ENCODE measurements at places on chromosomes 3 and 15. TPM values are rescaled to one million over a fixed set of nuclear protein-coding genes. Genes with fewer than 3 reads are reported as not detected.

GRCh38 chr3:33678073-33678472, 40.0 kb downstream of the CLASP2 start:
- H3K27me3 ChIP-seq, result no peaks in the 10 kb centered on the region
- H3K4me3 ChIP-seq, result peak overlapping the region; percentile 4
- peaks cover 4% of the 10 kb centered on the region for H3K4me1 ChIP-seq
- H3K36me3 ChIP-seq, result peaks cover 28% of the 10 kb centered on the region
- H3K27ac ChIP-seq, result no peak overlapping the region

CRABP1 gene
- 3.3 TPM for total RNA-seq

DNA sequence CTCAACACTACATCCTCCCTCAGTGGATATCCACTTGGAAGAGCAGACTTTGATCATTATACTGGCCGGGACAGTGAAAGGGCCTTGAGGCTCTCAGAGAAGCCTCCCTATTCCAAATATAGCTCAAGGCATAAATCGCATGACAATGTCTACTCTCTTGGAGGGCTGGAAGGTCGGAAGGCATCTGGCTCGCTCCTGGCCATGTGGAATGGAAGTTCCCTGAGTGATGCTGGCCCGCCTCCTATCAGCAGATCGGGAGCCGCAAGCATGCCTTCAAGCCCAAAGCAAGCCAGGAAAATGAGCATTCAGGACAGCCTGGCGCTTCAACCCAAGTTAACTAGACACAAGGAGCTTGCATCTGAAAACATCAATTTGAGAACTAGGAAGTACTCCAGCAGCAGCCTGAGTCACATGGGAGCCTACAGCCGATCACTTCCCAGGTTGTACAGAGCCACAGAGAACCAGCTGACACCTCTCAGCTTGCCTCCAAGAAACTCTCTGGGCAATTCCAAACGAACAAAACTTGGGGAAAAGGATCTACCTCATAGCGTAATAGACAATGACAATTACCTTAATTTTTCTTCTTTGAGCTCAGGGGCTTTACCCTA, 25.4 kb downstream of the PHLDB2 start:
- no peak overlapping the region for H3K4me3 ChIP-seq
- H3K27me3 ChIP-seq, result no peaks in the 10 kb centered on the region
- DNase-seq, result no peak
- H3K36me3 ChIP-seq, result peaks cover 18% of the 10 kb centered on the region
- no peak overlapping the region for H3K27ac ChIP-seq

VPS8 gene
- total RNA-seq, result 59.8 TPM

SCN5A gene
- 1.4 TPM for total RNA-seq

GRCh38 chr15:85685356-85685755, 109.4 kb downstream of the KLHL25 start:
- peak overlapping the region; percentile 52 for H3K27ac ChIP-seq
- peaks cover 40% of the 10 kb centered on the region for H3K36me3 ChIP-seq
- no peak overlapping the region for H3K4me3 ChIP-seq
- peaks cover 5% of the 10 kb centered on the region for H3K27me3 ChIP-seq

IRAK2 gene
- total RNA-seq, result 1.1 TPM

DNA sequence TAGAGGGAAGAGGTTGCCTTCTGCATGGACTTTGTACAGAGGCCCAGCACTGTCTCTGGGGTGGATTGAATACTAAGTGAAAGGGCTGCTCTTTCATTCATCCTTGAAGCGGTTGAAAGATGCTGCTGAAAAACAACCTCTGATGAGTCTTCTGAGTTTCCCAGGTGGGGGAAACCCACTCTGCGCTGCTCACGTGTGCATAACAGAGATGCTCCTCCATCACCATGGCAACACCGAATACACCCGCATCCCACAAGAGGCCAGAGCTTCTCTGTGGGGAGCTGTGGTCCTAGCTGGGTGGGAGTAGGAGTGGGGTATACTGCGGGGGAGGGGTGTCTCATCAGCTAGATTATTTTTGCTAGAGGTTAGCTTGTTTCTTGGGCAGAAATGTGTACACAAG, 6.1 kb upstream of the SYN2 start:
- DNase-seq, result no peak
- no peaks in the 10 kb centered on the region for H3K36me3 ChIP-seq
- no peak overlapping the region for H3K4me3 ChIP-seq
- no peak overlapping the region for H3K27ac ChIP-seq
- H3K27me3 ChIP-seq, result no peaks in the 10 kb centered on the region

Data from endothelial cell (in vitro differentiated cells).